CD4-positive, alpha-beta T cell treated with Interleukin-6 at 100 ng/mL for 8 hours (primary cell): ENCODE measurements at places on chromosomes 4 and X.

- DNase-seq = peak; percentile 16
Measured at GRCh38 chrX:39773923-39774773, 323.6 kb downstream of the BCOR start.

- DNase-seq = no peak
Measured at GRCh38 chr4:77201857-77202256, 44.9 kb downstream of the CCNG2 start.

DNA sequence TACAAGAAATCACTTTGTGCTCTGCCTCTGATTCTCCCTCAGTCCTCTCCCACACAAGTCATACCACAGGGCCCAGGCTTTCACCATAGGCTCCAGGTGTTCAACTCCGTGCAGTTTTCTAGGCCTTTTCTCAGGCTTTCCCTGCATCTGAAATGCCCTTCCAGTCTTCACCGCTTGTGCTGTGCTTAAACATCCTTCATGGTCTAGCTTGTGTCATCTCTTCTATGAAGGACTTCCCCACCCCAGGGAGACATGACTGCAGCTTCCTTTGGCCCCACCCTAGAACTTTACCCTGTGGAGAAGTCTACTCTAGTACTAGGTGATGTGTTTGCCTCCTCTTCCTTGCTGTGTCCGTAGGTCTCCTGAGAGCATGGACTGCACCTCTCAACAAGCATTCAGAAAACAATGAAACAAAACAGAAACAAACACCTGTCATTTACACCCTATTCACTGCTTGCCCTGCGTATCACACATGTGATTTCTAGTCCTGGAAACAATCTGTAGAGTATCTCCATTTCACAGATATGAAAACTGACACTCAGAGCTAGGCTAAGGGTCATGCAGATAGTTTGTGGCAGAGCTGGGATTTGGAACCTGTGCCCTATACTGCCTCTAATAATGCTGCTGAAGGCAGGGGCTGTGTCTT is 22.7 kb upstream of the LEF1 start:
- no peak for DNase-seq

GRCh38 chrX:2679534-2680485 is 11.3 kb upstream of the CD99 start:
- DNase-seq = no peak

GRCh38 chr4:89894649-89895550 is at the start of gene MMRN1:
MMRN1 (plus strand) TSS chr4:89894854; CDS start chr4:89894972, 118 bp downstream.
- DNase-seq = peak; percentile 21

- no peak for DNase-seq
Measured at GRCh38 chrX:53376888-53377287, 45.6 kb downstream of the SMC1A start.

GRCh38 chr4:74397748-74398426 is 32.9 kb downstream of the EREG start:
- DNase-seq = peak; percentile 6

- DNase-seq = no peak
Measured at GRCh38 chr4:11368701-11369115, 60.0 kb downstream of the HS3ST1 start.

DNA sequence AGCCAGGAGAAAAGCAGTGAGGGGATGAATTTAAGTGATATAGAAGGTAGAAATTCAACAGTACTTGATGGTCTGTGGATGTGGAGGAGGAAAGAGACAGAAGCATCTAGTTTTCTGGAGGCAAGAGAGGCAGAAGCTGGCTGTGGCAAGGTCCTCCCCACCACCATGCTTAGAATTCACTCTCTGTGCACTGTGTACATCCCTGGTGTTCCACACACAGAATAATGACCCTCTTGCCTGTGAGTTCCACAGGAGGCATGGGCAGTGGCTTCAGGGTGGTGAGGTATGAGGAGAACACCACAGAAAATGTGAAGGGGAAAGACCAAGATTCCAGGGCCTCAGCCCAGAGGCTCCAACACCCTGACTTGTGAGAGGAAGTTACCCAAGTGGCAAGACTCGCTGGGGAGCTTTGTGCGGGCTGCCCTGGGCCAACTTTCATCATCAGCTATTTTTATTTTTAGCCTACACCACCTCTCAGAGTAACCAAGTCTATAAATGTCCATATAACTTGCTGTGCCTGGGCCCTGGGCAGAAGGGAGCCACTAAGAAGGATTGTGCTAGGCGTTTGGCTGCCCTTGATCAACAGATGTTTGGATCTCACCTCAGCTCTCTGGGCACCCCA is 7.8 kb upstream of the INTS6L start:
- no peak for DNase-seq
